Bronchial smooth muscle cell (primary cell): ENCODE measurements at places on chromosomes 2 and 18. TPM values are rescaled to one million over a fixed set of nuclear protein-coding genes. Genes with fewer than 3 reads are reported as not detected.

Gene DYNAP
- total RNA-seq, result not detected in 2 replicates

Gene CD28
- not detected in 2 replicates for total RNA-seq

Gene SPC25
- total RNA-seq, result 1.1 and 1.4 TPM in 2 replicates

Gene KIF1A
- total RNA-seq, result under 0.01 TPM in 1 of 2 replicates, not detected in the other

Gene TGFA
- 0.09 TPM in 1 of 2 replicates, not detected in the other for total RNA-seq
